ENCODE measurements at places on chromosomes 4 and X.

GRCh38 chrX:1378306-1378759 is 13.6 kb downstream of the SLC25A6 start:
- no peak for DNase-seq

DNA sequence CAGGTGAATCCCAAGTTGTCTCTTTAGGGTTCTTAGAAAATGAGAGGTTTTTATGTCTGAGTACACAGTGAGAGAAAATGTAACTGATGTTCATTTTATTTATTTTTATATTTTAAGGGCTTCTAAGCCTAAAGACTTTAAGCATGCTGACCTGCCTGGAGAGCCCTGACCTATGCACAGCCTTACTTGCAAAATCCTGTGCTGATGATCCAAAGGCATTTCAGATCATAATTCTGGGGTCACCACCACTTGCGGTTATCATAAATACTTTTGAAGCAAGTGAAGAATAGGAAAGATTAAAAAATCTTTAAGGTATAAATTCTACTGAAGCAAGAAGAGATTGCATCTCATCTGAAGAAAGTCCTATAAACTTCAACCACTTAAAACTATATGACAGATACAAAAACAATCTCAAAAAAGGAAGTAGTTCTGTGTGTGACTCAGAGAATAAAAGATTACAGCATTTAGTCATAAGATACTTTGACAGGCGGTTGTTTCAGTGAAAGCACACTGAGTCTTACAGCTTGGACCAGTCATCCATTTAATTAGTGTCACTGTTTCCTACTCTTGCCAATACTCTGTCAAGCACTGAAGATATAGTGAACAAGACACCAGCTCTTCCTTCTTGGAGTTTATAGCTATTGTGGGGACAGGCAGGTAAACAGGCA is 245.2 kb upstream of the DIPK2B start:
- no peak for DNase-seq

DNA sequence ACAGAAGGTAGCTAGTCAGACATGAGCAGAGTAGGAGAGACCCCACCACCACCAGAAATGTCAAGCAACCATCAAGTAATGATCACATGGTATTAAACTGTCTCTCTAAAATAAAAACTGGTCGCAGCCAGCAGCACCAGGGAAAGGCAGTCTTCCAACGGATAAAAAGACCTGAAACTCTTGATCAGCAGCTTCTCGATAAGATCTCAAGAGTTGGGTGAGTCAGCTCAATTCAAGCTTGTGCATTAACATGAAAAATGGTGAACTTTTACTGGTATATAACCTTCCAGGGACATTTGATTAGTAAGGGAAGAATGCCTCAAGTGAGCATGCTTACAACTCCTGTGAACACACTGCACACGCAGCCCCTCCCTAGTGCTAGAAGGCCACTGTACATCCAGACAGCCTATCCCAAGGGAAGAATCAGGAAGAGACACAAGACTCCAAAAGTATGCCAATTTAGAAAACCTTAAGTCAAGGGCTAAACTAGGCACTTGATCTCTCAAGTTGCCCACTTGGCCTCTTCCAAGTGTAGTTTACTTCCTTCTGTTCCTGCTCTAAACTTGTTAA is 270.0 kb upstream of the GNPDA2 start:
- DNase-seq = no peak

DNA sequence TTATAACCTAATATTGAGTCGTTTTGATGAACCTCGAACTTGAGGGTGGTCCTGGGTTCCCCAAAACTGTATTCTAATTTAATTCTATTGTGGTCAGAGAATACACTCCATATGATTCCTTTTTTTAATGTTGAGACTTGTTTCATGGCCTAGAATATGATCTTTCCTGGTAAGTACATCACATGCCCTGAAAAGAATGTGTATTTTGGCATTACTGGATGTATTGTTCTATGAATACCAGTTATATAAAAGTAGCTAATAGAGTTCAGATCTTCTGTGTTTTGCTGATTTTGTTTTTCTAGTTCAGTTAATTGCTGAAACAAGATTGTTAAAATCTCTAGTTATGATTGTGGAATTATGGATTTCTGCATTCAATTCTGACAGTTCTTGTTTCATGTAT is 18.8 kb downstream of the PRRG1 start:
- no peak for DNase-seq

DNA sequence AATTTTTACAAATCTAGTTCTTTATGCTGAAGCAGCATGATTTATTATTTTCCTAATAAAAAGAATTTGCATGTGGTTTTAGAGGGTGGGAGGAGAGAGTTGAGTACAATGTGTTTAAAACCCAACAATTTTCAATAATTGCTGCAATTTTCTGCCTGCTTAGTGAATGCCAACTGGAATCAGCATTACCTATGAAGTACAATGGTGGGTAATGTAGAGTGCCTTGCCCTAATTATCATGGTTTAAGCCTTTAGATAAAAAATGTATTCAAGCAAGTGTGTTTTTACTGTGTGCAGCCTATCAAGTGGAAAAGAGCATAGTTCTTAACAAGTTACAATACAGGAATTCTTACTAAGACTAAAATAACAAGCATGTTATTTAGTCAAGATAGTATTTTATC is 77.9 kb upstream of the ANKRD50 start:
- no peak for DNase-seq

- DNase-seq = no peak
These were observed 494 bp downstream of the SPOCK3 start for GRCh38 chr4:167233685-167234315.

GRCh38 chrX:15563056-15563455 is 37.7 kb downstream of the ACE2 start:
- DNase-seq = no peak

DNA sequence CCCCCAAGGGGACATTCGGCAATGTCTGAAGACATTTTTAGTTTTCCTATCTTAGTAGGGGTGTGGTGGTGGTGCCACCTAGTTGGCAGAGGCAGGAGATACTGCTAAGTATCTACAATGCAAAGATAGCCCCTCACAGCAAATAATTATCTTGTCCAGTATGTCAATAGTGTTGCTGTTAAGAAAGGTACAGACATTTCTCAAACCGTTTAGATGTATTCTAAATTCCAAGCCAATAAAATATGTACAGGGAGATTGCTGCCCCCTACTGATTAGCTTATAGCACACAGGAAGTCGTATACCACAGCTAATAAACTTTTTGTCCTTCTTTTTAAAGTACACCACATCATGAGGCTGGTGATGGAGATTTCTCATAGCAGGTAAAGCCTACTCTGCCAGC is 260.5 kb downstream of the TMA16 start:
- DNase-seq = no peak

GRCh38 chr4:25943312-25943711 is 29.3 kb downstream of the SMIM20 start:
- no peak for DNase-seq

- DNase-seq = no peak
These were observed 241.8 kb downstream of the PRDM5 start for GRCh38 chr4:120680647-120681228.

GRCh38 chr4:123956204-123956603 is 559.6 kb downstream of the SPRY1 start:
- no peak for DNase-seq

- peak; percentile 50 for DNase-seq
These were observed 51.8 kb downstream of the TLR10 start for GRCh38 chr4:38730830-38731646.

DNA sequence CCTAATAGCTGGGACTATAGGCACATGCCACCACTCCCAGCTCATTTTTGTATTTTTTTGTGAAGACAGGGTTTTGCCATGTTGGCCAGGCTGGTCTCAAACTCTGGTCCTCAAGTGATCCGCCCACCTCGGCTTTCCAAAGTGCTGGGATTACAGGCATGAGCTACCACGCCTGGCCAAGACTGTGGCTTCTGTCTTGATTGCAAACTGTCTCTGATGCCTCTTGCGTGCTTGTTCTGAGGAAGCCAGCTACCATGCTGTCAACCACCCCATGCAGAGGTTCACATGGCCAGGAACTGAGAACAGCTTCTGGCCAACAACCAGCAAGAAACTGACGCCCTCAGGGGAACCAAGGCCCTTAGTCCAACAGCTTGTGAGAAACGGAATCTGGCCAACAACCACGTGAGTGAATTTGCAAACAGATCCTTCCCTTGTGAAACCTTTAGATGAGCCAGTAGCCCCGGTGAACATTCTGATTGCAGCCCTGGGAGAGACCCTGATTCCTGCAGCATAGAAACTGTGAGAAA is 71.2 kb downstream of the SUPT20HL2 start:
- no peak for DNase-seq

DNA sequence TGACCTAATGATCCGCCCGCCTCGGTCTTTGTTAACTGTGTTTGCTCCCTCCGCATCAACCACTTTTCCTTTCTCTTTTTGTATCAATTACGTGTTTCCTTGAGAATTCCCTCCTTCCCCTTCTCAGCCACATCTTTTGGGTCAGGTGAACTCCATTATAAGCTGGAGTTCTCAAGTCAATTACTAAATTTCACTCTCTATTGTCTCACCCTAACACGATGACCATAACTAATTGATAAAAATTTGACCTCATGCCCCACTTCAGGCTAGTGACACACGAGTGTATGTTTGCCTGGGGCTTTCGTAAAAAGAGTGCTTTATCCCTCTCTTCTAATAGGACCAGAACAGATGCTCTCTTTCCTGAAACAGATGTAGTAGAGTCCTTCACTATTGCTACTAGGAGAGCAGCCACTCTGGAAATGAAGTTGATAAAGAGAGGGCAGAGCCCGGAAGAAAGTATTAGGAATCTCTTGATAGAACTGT is 403.6 kb upstream of the ANXA10 start:
- DNase-seq = no peak

- DNase-seq = no peak
These were observed 21.9 kb downstream of the DRP2 start for GRCh38 chrX:101241531-101241930.

DNA sequence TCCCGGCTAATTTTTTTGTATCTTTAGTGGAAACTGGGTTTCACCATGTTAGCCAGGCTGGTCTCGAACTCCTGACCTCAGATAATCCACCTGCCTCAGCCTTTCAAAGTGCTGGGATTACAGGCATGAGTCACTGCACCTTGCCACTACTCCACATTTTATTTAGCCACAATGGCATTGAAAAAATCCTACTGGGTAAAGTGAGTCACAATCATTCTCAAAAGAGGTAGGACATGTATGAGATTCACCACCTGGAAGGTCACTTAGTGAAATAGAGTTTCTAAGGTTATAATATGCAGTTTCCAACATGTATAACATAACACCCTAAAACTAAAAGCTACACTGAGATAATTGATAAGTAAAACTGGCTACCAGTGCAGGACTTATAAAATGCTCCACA is 159.2 kb downstream of the BTC start:
- DNase-seq = no peak

- DNase-seq = no peak
These were observed 129.5 kb downstream of the LARP7 start for GRCh38 chr4:112766422-112766821.

DNA sequence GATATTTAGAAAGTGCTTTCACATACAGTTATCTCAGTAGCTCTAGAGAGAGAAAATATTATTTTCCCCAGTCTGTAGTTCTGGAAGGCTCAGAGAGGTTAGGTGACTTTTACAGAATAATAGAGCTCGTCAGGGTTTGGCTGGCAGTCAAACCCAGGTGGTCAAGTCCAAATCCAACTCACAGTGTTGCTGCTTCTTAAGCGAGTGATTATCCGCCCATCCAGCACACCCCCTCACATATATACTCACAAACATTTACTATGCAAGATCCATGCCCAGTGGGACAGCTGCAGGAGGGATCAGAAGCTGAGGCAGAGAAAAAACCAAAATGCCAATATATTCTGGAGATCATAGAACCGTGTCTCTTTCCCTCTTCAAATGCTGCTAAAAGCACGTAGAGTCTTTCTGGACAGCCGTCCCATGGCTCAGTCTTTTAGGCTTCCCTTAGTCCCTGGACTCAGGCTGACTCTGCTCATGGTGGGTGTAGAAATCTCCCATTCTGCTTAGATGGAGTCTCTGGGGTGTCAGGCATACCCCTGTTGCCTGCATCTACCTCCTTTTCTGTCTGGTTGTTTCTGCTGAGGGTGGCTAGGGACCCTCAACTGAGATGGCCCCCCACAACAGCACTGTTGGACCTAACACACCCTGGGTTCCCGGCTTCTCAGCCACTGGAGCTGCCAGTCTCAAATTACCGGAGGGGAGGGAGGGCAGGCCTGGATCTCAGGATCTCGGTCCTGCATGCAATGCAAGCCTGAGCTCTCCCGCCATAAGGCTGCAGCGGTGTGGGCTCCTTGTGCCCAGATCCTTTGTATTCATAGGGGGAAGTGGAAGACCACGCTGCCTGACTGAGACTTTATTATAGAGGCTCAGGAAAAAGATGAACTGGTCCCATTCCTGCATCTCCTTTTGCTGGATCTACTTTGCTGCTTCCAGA is at the start of gene CHRNA9:
TSS of gene CHRNA9 (plus strand) at position 743 of the 934 bp plus-strand sequence. CDS start at position 878, 135 bp downstream.
- DNase-seq = no peak

- DNase-seq = no peak
These were observed at the start of gene AWAT2 for GRCh38 chrX:70049925-70050324. Gene AWAT2, minus strand, starts transcription at chrX:70049938. Its CDS starts 6 bp downstream, at chrX:70049932.

DNA sequence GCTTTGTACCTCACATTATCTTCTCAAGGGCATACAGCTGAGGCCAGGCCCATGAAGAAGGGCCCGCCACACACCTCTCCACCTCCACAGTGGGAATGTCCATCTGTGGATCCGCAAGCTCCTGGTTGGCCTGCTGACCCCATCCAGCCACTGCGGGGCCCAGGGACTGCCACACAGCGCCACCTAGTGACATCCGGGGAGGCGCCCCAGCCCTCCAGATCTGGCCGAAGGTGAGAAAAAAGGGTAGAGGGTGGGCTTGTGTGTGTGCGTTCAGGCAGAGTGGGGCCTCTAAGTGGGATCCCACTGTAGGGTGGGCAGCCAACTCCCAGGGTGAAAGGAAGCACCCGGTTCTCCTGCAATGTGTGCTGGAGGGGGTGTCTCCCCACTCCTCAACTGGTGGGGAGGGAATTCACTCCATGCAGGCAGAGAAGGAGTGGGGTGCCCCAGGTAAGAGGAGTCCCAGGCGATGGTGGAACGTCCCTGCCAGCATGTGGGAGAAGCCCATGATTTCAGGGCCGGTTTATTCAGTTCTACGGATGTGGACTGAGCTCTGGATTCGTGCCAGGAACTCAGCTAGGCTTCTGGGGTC is 117.3 kb downstream of the ENPP6 start:
- no peak for DNase-seq

DNA sequence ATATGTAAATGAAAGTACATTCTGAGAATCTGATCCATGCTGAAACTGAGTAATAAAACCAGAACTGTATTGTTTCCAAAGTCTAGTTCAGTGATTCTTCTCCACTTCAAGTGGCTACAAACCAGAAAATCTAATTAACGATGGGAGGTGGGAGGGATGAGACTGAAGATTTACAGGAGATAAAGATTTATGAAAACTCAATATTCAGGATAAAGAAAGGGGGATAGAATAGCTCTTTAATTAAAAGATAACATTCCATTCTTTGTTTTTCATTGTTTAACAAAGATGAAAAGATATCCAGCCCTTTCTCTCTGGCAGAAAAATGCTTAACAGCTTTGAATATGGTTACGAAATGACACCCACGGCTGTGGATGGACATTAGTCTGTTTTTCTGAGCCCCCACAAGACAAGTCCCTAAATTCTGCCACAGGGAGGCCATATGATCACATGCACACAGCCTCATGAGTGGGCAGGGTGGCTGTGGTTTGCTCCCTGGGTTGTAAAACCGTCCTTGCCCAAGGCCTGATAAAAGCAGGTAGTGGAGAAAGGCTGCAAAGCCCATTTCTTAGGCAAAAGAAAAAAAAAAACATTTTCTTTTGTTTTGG is 36.4 kb downstream of the TMEM150C start:
- no peak for DNase-seq

All from T-helper 22 cell (primary cell).